ENCODE measurements at places on chromosomes 2 and 18.

- DNase-seq, result no peak
Measured at GRCh38 chr2:172311921-172312345, 115.5 kb upstream of the ITGA6 start.

- DNase-seq, result no peak
Measured at GRCh38 chr2:101004620-101005325, 2.7 kb downstream of the RPL31 start.

- DNase-seq, result peak; percentile 64
Measured at GRCh38 chr2:41709702-41710599, 337.9 kb upstream of the PKDCC start.

- DNase-seq, result no peak
Measured at GRCh38 chr18:26271917-26272549, 45.8 kb downstream of the TAF4B start.

GRCh38 chr2:61238219-61239012 lies 76.4 kb downstream of the C2orf74 start:
- DNase-seq, result no peak

DNA sequence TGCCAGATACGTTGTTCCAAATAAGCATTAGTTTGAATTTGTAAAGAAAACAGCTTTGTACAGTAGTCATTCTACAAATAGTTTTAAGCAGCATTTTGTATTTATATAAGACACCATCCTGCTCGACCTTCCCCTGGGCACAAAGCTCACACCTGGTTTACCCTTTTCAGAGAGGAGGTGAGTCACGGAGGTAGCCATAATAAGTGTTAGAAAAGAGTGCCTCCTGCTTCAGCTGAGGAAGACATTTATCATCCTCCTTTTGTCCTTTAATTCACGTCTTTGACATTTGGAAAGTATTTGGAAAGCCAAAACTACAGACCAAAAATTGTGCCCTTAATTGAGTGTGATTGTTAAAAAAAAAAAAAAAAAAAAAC lies 6.8 kb downstream of the RAB12 start:
- no peak for DNase-seq

GRCh38 chr2:54839461-54840255 lies 116.2 kb downstream of the EML6 start:
- no peak for DNase-seq

DNA sequence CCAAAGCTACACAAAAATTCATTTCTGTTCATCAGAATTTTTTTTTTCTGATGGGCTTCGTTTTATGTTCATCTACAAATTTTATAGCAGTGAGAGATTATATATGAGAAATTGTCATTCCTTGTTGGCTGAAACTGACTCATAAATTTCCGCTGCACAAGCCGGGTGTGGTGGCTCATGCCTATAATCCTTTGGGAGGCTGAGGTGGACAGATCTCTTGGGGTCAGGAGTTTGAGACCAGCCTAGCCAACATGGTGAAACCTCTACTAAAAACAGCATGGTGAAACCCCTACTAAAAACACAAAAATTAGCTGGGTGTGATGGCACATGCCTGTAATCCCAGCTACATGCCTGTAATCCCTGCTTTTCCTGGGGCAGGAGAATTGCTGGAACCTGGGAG lies 72.0 kb downstream of the PLEKHM3 start:
- DNase-seq, result no peak

GRCh38 chr2:25977768-25978167 lies 4.5 kb downstream of the KIF3C start:
- no peak for DNase-seq

DNA sequence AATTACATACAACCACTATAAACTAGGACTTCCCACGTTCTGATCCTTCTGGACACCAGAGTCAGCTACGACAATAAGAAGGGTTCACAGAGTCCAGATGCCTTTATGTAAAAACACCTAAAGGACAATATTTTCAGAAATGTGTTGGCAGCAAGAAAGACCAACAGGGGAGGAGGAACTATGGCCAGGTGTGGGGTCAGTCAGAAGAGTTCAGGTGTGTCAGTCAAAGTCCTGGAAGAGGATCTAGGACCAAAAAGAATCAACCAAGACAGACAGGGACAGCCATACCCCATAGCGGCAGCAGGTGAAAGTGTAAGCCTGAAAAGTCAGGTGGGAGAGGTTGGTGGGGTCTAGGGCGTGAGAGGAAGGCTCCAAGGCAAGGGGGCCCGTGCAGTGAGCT lies 38.0 kb upstream of the YPEL5 start:
- no peak for DNase-seq

DNA sequence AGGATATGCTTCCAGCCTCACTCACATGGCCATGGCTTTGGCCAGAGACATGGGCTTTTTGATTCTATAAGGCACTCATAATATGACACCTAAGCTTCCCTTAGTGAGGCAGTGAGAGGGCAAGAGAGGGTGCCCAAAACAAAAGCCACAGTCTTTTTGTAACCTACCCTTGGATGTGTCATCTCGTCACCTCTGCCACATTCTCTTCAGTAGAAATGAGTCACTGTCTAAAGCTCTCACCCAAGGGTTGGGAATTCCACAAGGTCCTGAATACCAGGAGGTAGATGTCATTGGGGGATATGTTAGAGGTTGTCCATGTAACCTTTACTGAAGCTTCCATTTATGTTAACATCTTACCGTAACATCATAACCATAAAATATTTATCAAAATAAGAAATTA lies 108.4 kb downstream of the ALMS1 start:
- DNase-seq, result no peak

DNA sequence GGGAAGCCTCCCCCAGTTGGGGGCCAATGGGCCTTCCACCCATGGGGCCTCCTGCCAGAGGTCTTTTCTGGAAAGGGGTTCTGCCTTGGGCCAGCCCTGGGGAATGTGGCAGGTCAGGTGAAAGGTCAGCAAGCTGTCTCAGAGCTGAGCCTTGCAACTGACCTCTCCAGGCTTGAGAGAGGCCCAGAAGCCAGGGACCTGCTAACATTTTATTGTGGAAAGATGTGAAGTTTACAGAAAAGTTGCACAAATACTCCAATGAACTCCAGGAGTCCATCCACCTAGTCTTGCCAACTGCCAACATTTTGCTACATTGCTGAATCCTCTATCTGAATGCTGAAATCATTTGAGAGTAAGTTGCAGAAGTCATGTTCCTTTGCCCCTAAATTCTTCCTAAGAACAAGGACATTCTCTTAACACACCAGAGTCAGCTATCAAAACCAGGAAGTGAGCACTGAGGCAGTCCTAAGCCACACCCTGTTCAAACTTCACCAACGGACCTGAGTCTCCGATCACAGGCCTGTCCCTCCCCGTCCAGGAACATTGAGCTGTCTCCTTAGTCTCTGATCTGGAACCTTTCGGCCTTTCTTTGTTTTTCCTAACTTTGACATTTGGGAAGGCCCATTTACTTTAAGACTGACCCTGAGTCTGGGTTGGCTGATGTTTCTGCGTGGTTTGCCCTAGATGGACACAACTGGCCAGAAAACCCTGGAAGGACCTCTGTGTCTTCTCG lies 4.0 kb downstream of the SNORC start:
- no peak for DNase-seq

DNA sequence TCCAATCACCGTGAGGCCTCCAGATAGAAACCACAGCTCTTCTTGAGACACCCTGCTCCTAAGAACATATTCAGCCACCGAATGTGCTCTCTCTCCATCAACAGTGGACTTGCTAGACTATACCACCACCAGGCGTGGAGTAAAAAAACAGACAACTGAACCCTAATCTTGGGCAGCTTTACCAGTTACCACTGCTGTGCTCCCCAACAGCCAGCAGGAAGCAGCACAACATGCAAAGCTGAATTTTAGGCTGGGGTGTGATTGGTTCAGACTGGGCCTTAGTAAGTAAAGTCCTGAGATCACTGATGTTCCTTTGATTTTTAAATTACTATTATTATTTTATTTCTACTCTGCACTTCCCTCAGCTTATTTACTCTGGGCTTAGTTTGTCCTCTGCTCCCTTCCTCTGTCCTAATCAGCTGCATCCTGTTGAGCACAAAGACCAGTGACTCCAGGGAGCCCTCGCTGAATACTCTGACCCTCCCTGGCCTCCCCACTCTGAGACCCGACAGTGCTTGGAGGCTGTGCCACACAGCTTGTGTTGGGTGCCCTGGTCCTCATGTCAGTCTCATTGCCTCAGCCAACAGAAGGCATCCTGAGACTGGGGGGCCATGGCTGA lies 21.9 kb downstream of the MRPL35 start:
- no peak for DNase-seq

- DNase-seq, result no peak
Measured at GRCh38 chr2:27042985-27043634, 8.4 kb upstream of the AGBL5 start.

DNA sequence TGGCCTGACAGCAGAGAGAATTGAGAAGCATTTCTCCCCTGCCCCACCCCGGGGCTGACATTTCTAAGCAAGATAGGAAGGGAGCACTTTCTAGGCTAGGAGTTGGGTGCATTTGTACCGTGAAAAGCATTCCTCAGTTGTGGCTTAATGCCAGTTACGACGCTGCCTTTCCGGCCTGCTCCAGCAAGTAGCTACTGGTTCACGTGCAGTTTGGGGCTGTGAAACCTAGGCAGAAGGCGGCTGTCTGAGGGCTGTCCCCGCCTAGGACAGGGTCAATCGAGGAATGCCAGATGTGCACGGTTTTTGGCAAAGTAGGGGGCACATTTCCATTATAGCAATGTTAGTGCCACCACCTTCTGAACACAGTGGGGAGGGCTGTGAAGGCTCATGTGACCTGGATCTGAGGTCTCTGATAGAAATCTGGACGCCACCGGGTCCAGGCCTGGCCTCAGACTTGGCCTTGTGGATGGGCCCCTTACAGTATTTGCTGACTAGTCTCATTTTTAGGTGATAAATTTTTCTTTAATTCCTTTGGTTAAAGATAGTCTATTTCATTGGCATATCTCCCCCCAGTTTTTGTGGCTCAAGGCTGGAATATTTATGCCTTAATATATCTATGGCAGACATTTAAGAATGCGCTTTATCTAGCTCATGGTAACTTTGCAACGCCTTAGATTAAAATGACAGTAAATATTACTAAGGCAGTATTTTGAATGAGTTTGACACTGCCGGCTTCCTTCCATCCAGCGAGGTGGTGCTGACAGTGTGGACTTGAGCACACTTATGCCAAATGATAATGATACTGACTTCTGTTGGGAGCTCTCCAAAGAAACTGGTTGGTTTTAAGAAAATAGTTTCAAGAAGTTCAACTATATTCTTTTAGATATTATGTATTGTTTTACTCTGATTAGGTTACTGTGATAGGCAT lies 78.7 kb downstream of the LPIN1 start:
- DNase-seq, result no peak

- no peak for DNase-seq
Measured at GRCh38 chr2:101388232-101388631, 929 bp upstream of the CREG2 start.

GRCh38 chr2:67389286-67389685 lies 7.8 kb upstream of the ETAA1 start:
- no peak for DNase-seq

- no peak for DNase-seq
Measured at GRCh38 chr2:28644760-28645159, 106.9 kb upstream of the PPP1CB start.

DNA sequence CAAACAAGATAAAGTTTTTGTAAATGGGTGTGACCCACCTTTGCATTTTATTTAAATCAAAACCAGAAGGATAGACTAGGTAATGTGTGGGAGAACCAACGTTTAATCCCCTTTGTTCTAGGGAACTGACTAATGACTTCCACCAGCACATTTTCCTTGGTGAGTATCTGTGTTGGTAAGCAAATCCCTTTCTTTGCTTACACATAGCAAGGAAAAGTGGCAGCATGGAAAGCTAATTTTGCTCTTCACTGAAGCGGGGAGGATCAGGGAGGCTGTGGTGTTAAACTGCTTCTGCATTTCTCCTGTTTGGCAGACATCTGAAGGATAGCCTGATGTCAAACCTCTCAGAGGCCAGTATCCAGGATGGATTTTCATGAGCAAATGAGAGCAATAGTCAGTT lies 331.1 kb downstream of the PTPRM start:
- DNase-seq, result no peak

DNA sequence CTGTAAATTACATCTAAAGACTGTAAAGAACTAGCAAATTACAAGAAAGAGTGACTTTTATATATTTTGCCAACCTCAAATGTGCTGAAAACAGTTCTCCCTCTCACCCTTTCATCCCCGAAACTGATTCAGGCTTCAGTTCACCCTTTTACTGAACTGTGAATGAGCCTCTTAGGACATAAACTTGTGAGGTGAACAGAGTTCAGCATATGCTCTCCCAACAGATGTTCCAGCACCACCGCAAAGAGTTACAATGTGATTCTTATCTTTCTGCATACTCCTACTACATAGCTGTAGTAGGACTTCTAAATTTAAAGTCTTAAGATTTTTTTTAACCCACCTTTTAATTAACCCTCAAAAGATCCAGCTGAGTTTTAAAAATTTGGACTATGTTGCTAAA lies 1.2 kb upstream of the ZCCHC2 start:
- no peak for DNase-seq

DNA sequence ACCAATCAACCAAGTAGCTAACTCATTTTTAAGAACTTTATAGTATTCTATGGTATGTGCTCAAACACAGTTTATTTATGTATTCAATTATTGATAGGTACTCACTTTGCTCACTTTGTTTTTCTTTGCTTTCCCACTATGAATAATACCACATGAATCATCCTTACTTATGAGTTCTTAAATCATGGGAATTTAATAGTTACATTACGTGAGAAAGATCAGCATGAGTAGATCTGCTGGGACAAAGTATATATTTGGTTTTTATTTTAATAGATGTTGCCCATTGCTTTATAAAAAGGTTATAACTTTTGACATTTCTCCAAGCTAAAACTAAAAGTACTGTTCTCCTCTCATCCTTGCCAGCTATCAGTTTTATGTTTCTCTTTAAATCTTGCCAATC lies 390.7 kb downstream of the LRATD1 start:
- DNase-seq, result no peak

DNA sequence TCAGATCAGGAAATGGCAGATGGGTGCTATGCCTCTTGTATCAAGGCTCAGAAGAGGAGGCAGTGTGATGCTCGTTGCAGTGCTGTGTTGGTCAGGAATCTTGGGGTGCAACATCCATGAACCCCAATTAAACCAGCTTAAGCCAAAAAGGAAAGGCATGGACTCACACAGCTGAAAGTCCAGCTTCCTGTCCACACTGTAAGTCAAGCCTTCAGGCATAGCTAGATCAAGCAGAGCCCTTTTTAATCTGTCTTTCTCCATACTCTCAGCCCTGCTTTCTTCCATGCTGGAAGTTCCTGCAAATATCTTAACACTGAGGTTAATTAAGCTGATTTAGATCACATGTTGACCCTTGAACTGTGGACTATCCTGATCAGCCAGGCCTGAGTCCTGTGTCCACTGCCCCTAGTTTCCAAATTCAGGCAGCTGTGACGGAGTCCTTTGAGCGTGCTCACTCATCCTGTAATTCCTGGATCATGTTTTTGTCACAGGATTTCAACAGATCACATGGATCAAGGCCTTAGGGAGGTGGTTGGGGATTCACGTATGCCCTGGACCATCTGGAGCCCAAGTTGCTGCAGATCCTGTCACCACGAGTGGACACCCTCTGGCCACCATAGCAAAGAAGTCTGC lies 4.5 kb upstream of the C2orf74 start:
- DNase-seq, result no peak

- no peak for DNase-seq
Measured at GRCh38 chr2:11019614-11020013, 107.9 kb downstream of the KCNF1 start.

GRCh38 chr18:59279722-59280121 lies 6.5 kb upstream of the RAX start:
- DNase-seq, result no peak

- no peak for DNase-seq
Measured at GRCh38 chr2:227748079-227748478, 2.4 kb downstream of the SCYGR8 start.

Measured in NCI-H187 (cell line).